ENCODE measurements at places on chromosomes 3 and 15.

GRCh38 chr3:31010491-31010890, 116.0 kb upstream of the GADL1 start:
- no peak for DNase-seq

DNA sequence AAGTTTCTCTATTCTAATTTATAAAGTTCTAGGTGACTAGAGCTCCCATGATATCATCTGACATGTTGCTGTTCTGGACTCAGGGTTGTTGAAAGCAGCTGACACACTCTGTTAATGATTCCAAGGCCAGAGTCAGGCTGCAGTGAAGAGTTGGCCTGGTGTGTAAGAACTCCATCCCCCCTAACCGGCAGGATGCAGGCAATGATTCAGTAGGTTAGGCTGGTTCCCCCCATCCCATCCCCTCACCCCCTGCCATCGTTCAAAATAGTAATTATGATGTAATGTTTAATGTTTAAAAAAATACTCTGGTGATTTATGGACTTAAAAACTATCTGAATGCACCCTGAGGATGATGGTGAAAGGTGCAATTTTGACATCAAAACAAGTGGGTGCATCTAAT, 4.6 kb upstream of the TRIM71 start:
- DNase-seq, result no peak

DNA sequence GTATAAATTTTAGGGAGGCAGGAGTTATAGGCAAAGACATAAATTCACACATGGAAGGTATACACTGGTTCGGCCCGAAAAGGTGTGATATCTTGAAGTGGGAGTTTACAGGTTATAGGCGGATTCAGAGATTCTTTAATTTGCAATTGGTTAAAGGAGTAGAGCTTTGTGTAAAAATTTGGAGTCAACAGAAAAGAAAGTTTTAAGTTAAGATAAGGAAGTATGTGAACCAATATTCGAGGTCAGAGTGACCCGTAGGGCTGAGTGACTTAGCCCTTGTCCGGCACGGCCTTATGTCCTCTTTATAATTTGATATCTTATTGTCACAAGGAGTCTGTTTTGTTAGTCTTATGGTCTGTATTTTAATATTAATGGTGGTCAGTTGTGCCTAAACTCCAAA, 10.6 kb upstream of the THSD4 start:
- DNase-seq, result no peak

GRCh38 chr3:15330031-15330596, 2.3 kb downstream of the SH3BP5 start:
- no peak for DNase-seq

DNA sequence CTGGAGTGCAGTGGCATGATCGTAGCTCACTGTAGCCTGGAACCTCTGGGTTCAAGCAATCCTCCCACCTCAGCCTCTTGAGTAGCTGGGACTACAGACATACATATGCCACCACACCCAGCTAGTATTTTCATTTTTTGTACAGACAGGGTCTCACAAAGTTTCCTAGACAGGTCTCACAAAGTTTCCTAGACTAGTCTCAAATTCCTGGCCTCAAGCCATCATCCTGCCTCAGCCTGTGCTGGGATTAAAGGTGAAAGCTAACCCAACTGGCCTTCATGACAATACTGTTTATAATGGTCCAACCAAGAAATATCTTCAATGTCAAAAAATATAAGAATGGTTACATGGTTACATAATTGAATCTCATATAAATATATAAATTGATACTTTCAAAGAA, 24.0 kb downstream of the GPR176 start:
- no peak for DNase-seq

- DNase-seq, result no peak
These were observed 241.8 kb downstream of the WNT5A start for GRCh38 chr3:55245351-55245750.

DNA sequence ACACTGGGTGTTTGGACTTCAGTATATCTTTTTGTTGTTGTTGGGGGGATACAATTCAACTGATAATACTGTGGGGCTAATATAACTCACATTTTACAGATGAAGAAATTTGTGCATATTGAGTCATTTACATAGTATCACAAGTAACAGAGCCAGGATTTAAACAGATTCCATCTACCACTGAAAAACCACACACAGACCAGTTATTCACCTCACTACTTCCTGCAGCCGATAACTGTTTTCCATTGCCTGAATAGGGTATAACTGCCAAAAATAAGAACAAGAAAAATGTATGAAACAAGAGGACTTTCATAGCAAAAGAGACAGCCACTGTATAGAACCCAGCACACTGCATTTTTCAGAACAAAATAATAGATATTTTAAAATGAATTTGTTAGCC, 215.8 kb upstream of the CNTN6 start:
- DNase-seq, result no peak

- no peak for DNase-seq
These were observed 65.9 kb downstream of the CPN2 start for GRCh38 chr3:194285024-194285849.

- no peak for DNase-seq
These were observed 1076.8 kb downstream of the TBL1XR1 start for GRCh38 chr3:176120507-176120906.

- DNase-seq, result no peak
These were observed 113.2 kb upstream of the MYO5C start for GRCh38 chr15:52408823-52409222.

GRCh38 chr3:156187146-156187769, 66.9 kb downstream of the KCNAB1 start:
- no peak for DNase-seq

DNA sequence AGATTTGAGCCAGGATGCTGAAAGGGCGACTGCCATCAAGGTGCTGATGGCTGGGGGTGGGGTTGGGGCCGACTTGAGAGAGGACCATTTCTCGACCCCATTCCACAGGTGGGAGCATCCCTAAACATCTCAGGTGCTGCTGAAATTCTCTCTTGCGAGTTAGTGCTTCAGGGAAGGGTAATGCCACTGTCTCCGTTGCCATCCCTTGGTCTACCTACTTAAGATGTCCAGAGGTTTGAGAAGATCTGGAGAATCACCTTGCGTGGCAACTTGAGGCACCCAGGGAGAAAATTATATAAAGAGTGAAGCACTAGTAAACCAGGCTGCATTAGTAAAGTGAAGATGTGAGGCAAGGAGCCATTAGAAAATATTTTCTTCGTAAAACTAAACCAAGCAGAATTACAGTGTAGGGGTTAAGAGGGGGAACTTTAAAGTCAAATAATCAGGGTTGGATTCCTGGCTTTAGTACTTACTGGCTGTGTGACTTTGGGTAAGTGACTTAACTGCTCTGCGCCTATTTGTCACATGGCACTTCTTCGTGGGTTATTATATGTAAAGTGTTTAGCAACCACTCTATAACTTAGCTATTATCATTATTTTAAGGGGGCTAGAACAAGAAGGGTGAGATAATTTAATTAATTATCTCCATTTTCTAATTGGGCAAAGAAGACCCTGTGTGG, 662 bp upstream of the RFTN1 start:
- DNase-seq, result no peak

- DNase-seq, result no peak
These were observed 28.8 kb downstream of the TMED3 start for GRCh38 chr15:79339588-79340314.

DNA sequence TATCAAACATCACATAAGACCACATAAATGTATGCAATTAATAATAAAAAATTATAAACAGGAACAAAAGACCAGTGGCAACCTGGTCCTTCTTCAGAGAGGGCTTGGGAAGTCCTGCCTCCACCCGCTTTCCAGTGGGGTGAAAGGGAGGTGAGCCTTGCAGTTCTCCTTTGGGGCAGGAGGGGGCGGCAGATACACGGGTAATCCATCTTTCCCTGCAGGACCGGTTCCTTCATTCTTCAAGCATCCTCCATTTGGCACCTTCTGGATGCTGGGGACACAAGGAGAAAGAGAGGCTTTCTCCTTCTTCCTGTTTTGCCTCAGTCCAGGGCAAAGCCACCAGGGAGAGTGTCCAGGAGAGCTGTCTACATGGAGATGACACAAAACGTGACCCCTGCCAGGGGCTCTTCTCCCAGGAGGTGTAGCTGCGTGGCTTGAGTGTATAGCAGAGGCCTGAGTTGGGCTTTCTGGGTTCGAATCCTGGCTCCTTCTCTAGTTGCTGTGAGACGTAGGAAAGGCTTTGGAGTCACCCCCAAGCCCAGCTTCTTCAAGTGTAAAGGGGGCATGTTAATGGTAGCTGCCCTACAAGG, 23.2 kb downstream of the RPLP1 start:
- peak; percentile 60 for DNase-seq

- DNase-seq, result no peak
These were observed 750.7 kb upstream of the CFAP20DC start for GRCh38 chr3:59800481-59800880.

Measured in stimulated activated CD4-positive, alpha-beta T cell treated with anti-CD3 and anti-CD28 coated beads, Interleukin-1b, Interleukin-23, amount 100 ng/mL, for 24 hours (primary cell).